ENCODE measurements at places on chromosomes 5 and 9. TPM values are rescaled to one million over a fixed set of nuclear protein-coding genes. Genes with fewer than 3 reads are reported as not detected.

PCDHGB2 gene
- polyA plus RNA-seq = 2.8 TPM

DNA sequence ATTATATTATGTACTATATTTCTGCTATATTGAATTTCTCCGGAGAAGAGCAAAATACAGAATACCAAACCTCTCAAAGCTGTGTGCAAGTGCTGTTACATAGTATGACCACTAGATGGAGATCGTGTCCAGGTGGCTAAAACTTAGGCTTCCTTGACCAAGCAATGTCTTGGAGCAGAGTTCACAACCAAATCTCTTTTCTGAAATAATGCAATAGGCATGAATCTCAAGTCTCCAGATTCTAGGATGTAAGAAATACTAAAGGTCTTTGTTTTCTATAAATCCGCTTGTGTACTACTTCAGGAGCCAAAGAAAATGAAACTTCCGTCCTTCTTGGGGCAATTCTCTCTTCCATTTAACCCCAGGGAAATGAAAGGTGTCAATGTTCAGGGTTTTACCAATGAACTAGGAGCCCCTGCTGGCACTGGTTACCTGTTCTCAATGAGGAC lies 181.5 kb upstream of the RAI14 start:
- peak; percentile 43 for DNase-seq

GRCh38 chr5:116577064-116577788 lies 2.6 kb upstream of the SEMA6A start:
- no peak for DNase-seq

DNA sequence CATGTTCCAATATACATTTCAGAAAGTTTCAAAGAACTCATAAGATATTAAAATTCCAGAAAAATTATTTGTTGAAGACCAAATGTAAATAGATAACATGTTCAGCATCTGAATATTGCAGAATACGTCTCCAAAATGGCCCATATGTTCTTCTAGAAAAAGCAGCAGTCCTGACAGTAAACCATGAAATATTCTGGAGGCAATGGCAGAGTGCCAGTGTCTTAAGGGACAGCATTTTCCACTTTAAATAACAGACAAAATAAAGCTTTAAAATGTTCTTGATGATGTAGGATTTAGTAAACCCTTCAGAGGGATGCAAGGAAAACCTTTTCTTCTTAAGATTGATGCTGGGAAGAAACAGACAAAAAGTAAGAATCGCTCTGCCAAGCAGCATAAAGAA lies 721.0 kb downstream of the NR2F1-AS1 start:
- no peak for DNase-seq

- DNase-seq = no peak
Measured at GRCh38 chr9:93380410-93381060, 71.0 kb upstream of the FAM120A start.

DNA sequence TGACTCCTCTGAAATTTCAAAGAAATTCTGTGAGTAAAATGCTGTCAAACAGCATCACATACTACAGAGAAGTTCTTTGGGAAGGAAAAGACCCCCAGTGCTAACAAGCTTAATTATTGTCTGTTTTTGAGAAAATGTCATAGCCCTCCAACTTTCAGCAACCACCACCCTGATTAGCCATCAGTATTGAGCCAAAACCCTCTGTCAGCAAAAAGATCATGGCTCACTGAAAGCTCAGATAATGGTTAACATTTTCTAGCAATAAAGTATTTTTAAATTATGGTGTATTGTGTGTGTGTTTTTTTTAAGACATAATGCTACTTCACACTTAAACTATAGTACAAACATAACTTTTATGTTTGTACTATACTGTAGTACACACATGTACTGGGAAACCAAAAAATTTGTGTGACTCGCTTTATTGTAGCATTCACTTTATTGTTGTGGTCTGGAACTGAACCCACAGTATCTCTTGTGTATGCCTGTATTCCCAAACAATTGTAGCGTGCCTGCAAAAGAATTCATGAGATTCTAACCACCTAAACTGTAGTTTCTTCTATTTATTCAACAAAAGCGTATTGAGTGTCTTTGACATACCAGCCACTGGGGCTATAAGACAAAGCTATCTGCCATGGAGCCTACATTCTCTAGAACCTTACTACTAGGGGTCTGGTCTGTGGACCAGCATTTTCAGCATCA lies 31.6 kb downstream of the TLE4 start:
- DNase-seq = no peak

GRCh38 chr5:41371738-41372137 lies 138.7 kb downstream of the PLCXD3 start:
- DNase-seq = no peak

- no peak for DNase-seq
Measured at GRCh38 chr9:137679695-137680305, 61.0 kb downstream of the EHMT1 start.

- DNase-seq = peak; percentile 90
Measured at GRCh38 chr9:129482521-129483414, 138.1 kb downstream of the C9orf50 start.

CDX1 gene
- 0.19 TPM for polyA plus RNA-seq

GRCh38 chr5:102537011-102537410 lies 38.2 kb upstream of the SLCO6A1 start:
- DNase-seq = no peak

DNA sequence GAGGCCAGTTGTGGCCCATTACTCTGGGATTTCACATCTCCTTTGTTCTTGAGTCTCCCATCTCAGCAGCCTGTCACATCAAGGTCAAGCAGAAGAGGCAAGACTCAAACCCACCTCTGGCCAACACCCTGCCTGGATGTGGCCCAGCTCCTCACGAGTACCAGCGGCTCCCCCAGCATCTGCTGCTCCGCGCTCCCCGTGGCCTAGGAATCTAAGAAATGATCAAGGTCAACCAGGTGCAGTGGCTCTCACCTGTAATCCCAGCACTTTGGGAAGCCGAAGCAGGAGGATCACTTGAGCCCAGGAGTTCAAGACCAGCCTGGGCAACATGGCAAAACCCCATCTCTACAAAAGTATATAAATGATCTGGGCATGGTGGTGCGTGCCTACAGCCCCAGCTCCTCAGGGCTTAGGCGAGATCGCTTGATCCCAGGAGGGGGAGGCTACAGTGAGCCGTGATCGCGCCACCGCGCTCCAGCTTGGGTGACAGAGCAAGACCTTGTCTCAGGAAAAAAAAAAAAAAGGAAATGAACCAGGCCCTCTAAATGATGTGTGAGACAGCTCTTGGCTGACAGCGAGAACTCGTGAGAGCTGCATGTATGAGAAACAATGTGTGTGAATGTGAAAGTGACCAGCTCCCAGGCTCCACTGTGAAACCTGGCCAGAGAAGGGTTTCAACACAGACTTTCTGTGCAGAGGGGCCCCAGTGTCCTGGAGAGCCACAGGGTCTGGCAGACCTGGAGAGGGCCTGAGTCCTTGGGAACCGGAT lies 61.6 kb upstream of the ANGPTL2 start:
- peak; percentile 71 for DNase-seq

- peak; percentile 38 for DNase-seq
Measured at GRCh38 chr9:128361296-128361985, 9.7 kb upstream of the URM1 start.

DNA sequence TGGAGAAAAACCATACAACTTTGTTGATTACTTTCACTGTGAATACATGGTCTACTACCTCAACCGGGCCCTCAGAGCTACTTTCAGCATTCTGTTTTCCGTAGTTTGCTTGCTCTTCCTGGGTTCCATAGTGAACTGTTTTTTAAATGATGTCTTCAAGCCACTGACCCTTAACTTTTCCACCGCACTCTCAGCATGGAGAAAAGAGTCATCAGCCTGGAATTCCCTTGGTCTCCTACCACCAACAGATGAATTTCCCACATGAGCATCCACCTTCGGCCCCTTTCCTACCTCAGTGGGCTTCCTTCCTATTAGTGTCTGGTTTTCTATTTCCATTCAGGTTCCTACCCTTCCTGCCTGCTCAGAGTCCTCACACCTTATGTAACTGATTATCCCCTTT lies 135.9 kb upstream of the ADAMTSL1 start:
- DNase-seq = no peak

- no peak for DNase-seq
Measured at GRCh38 chr5:134813407-134813806, 32.4 kb upstream of the C5orf24 start.

DNA sequence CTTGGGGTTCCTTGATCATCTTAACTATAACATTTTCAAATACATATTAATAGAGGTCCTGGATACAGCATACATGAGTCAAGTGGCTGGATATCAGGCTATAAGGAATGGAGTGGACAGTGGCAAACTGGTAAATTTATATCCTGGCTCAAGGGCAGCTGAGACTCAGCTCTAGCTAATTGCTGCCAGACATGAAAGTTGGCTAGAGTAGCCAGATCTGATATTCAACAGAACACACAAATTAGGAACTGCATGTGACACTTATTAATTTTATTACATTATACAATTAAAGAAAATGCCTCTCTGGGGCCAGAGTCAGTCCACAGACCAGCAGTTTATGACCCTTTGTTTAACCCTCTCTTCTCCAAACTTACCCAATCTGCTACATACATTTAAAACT lies 206.5 kb downstream of the KCTD16 start:
- no peak for DNase-seq

DNA sequence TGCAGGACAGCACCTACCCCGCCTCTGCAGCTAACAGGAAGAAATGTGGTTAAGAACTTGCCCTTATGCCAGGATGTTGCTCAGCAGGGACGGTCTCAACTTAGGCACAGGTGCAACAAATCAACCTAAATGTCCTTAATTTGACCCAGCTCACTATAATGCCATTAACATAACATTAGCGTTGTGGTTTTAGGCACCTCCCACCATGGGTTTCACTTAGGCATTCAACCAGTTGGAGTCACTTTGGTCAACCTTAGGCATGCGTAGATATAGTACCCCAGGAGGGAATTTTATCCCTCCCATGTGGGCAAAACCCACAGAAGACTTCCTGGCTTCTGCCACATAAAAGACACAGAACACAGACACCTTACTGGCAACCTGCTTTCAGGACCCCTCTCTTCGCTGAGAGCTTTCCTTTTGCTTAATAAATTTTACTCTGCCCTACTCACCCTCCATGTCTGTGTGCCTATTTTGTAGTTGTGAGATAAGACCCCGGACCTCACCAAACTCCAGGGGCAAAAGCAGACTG lies 8.7 kb upstream of the ERAP1 start:
- DNase-seq = no peak

DNA sequence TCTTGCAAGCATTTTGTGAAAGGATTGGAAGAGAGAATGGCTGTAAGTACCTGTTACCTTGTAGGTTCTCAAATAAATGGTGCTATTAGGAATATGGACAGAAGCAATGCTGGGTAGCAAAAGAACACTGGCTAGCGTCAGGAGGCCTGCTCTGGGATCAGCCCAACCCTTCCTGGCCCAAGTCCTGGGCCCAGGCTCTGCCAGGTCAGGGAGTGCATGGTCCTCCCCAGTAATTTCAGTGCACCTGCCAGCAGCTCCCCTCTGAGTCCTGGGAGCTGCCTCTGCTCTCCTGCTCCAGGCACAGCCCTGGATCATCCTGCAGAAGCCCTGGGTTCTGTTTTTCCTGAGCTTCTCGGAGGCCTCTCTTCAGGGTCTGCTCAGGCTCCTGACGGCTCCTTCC lies 89.5 kb upstream of the ARAP3 start:
- DNase-seq = no peak

DNA sequence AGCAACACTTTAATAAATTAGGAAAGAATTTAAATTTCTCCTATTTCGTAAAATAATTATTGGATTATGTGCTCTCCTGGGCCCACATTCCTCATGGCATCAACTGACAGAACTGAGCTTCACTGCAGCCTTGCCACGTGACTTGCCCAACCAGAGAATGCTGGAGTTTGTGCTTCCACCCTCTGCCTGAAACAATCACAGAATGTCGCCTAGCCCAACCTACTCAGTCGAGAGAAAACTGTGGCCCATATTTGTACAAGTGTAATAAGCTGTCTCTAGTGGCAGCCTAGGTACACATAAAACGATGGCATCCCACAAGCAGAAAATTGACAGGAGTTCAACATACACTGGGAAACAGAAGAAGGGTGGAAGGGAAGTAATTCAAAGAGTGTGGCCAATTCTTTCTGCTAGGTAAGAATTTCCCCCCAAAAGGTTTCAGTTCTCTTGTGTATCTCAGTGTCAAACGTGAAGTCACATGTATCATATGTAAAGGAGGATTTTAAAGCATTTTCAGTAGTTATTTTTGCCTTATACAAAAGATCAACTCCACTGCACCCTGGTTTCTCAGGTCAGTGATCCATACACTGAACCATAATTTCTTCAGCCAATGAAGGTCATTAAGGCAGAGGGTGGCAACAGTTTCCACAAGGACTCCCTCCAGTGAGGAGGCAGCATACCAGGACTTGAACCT lies 41.7 kb downstream of the ZNF608 start:
- DNase-seq = no peak

TMEM141 gene
- polyA plus RNA-seq = 35.7 TPM

DNA sequence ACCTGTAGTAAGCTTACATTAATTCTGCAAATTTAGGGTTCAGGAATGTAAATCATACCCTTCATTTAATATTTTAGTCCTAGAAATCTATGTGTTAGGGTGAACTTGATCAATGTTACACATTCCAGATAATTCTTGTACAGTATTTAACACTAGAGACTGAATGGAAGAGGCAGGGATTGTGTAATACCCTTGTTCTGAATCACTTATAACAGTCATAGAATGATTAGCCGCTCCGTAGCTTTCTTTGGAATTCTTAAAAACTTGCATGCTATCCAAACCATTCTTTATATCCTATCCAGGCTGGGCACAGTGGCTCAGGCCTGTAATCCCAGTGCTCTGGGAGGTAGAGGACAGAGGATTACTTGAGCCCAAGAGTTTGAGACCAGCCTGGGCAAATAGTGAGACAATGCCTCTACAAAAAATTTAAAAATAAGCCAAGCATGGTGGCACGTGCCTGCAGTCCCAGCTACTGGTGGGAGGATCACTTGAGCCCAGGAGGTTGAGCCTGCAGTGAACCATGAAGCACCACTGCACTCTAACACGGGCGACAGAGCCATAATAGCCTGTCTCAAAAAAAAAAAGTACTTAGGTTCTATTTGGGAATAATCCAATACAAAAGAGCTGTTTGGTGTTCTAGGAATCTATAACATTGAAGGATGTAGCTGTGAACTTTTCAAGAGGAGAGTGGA lies 8.3 kb downstream of the ZNF483 start:
- DNase-seq = no peak

DNA sequence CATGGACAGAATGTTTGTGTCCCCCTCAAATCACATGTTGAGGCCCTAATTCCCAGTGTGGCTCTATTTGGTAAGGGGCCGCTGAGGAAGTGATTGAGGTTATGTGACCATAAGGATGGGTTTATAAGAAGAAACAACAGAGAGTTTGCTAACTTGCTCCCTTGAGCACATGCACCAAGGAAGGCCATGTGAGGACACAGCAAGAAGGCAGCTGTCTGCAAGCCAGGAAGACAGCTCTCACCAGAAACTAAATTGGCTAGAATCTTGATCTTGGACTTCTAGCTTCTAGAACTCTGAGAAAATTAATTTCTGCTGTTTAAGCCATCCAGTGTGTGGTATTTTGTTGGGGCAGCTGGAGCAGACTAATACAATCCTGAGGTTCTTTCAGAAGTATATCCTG lies 35.2 kb upstream of the CDC42SE2 start:
- DNase-seq = no peak

ZNF883 gene
- polyA plus RNA-seq = 3.7 TPM

DNA sequence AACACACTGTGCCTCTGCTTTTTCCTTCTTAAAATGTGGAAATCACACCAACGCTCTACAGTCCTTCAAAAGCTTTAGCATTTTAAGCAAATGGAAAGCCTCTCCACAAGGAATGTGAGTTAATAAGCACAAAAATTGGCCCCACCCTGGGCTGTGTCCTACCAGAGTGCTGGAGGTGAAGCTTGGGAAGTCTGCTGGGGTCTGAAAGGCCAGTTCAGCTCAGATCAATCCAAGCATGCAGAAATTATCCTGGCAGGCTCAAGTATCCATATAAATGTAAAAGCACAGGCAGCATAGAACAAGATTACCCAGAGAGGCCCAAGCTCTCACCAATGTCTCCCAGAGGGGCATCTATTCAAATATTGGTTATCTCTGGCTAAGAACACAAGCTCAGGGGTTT lies 98.5 kb downstream of the ESM1 start:
- DNase-seq = no peak

PCDHB5 gene
- 3.2 TPM for polyA plus RNA-seq

Measured in hindlimb muscle (tissue), 1 donor.